ENCODE measurements at places on chromosomes 7 and 10.

DNA sequence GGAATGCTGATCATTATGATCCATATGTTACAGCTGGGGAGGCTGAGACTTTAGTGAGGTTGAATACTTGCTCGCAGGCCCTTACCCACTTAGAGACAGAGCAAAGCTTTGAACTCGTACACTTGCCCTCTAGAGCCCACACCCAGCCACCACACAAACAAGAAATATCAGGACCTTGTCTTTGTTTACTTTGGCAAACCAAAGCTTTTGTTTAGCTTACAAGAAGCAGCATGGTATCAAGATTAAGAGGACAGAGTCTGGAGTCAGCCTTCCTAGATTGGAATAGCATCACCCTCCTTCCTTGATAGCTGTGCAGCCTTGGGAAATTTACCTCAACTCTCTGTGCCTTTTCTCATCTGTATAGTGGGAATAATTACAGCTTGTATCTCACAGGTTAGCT, 477.5 kb downstream of the SUGCT start:
- no peak for DNase-seq

DNA sequence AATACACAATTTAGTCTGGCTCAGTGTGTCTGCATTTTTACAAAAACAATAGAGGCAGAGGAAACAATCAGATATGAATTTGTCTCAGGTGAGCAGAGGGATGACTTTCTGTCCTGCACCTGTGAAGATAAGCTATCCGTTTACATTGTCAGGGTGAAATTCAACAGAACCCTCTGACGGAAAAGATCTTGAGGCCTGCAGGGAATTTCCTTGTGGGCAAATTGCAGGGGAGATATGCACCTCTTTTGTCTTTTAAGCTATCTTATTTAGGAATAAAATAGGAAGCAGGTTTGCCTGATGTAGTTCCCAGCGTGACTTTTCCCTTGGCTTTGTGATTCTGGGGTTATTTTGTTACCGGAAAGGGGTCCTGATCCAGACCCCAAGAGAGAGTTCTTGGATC, 325.1 kb downstream of the GALNT17 start:
- no peak for DNase-seq

DNA sequence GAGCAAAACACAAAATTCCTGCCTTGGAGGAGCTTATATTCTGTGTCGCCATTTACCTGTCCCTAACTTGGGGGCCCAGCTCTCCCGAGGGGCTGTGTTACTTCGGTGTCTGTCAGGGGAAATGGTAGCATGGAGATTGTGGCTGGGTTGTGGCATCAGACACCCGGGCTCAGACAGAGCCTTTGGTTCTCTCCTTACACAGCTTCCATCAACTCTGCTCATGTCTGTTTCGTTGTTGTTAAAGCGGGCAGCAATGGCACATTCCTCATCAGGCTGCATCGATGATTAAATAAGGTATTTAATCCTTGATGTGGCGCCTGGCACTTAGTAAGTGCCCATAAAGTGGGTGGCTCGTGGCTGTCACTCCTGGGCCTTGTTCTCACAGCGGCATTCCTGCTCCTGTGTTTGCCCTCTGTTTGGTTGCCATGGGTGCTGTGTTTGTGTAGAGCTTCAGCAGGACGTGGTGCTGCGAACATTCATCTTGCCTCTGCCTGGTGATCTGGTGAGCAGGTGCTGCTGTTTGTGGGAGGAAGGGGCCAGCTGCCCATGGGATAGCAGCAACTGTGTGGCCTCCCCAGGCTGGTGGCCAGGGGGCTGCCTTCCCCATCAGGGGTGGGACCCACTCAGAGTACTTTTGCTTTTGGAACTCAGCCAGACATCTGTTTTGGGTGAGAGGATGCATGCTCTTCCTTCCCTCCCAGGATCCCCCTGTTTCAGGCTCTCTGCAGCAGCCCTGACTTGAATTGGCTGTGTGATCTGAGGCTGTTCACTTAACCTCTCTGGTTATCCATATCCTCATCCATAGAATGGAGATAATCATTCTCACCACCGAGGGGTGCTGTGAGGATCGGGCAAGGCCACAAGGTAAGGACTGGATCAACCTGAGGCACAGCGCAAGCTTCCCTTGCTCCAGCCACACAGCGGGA, 207.2 kb upstream of the SVIL start:
- no peak for DNase-seq

DNA sequence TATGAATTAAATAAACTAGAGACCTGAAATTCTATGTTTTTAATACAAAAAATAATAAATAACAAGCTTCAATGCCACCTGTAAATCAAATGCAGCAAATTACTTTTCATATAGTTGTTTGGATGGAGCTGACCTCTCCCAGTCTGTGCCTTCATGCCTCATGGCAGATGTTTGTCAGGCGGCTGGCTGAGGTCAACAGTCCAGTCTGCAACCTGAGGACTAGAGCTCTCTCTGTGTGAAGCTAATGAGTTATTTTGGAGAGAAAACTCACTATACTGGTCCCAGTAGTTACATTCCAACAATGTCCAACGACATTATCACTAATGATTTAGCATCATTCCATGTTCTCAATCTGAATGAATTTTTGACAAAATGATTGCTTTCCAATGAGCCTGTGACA, 746.2 kb upstream of the POM121L12 start:
- DNase-seq: no peak

GRCh38 chr10:78513986-78514385, 480.3 kb downstream of the RPS24 start:
- DNase-seq: no peak

- DNase-seq: no peak
Measured at GRCh38 chr7:21898265-21898930, 47.3 kb downstream of the CDCA7L start.

GRCh38 chr10:32000937-32001336, 55.3 kb downstream of the KIF5B start:
- no peak for DNase-seq

DNA sequence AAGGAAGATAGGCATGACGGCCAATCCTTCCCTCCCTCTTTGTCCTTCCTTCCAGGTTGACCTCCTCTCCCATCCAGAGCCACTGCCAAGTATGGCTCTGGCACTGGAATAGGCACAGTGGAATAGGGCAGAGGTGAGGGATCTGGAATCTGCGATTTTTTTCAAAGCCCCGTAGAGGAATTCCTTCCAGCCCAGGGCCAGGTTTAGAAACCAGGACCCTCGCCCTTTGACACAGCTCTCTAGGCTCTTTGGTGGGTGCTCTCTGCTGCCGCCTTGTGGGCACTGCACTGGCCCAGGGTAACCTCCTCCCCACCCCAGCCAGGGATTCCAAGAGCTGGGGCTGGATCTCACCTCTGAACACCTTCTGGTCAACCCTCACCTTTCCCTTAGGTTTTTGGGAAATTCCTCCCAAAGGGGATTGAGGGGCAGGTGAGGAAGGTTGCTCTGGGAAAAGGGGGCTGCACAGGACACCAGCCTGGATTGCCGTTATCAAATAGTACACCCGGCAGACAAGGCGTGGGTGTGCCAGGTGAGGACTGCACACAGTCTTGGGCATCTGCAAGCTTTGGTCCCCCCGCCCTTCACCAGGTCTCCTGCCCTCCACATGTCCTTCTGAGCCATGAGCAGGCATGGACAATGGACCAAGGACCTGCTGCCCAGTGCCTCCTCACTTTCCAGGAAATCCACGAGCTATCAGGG, 22.8 kb downstream of the C10orf105 start:
- DNase-seq: peak; percentile 36

DNA sequence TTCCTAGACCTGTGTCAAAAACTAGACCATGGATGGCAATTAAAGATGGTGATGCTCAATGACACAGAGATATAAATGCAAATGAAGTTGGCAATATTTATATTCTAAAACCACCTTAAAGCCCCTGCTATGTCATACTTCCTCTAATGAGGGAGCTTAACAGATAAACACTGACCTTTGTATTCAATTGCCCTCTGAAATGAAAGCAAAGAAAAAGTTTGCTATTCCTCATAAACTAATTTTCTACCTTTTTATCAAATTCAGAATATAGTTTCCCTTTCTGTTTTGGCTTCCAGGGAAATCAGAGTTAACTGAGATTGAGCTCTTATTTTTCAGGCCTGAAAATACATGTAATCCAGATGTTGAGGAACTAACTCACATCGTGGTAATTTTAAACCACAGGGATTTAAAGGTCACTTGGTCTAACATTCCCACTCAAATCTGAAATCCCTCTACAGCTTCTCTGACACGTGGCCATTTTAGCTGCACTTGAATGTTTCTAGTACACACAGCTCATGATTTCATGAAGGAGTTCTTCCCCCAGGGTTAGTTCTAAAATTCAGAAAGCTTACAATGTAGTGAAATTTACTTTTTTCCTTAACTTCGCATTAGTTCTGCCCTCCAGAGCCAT, 37.9 kb upstream of the ABCB5 start:
- no peak for DNase-seq

- DNase-seq: no peak
Measured at GRCh38 chr7:39623732-39624441, 515 bp downstream of the RALA start.

- peak; percentile 69 for DNase-seq
Measured at GRCh38 chr7:139645572-139646523, 122.4 kb downstream of the CLEC2L start.

GRCh38 chr10:79098596-79099015, 29.8 kb downstream of the ZMIZ1 start:
- no peak for DNase-seq

- DNase-seq: no peak
Measured at GRCh38 chr7:38731215-38731614, 100.0 kb upstream of the AMPH start.

DNA sequence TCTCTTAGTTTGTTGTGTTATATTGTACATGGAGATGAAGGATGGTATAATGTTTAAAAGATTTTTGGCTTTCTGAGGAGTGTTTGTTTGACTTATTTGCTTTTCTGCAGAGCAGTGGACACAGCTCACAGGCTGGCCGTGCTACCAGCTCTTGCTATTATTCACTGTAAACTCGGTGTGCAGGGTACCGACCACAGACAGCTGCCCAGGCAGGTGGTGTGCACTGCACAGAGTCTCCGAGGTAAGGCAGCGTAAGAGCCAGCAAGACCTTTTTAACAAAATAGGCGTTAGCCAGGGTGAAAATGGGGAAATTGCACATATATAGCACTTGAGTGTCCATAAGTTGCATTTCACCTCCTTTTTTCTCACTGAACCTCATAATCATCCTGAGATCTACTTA, 438.0 kb downstream of the CNTNAP2 start:
- no peak for DNase-seq

GRCh38 chr7:29167721-29168120, 21.4 kb upstream of the CPVL start:
- DNase-seq: no peak

DNA sequence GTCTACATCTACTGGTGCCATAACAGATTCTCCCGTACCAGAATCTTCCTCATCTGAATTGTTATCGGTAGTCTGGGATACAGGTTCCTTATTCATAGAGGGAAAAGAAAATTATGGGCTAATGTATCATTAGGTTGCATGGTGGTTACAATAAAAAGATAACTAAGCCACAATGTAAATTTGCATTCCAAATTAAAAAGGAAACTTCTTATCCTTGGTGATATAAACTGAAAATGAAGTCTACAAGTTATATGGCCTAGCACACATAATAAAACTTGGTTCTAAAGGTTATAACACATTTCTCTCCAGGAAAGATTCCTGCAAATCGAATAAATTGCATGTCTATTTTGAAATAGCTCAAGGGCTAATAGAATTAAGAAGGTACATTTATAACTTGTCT, 24.5 kb downstream of the NUDT13 start:
- DNase-seq: no peak

DNA sequence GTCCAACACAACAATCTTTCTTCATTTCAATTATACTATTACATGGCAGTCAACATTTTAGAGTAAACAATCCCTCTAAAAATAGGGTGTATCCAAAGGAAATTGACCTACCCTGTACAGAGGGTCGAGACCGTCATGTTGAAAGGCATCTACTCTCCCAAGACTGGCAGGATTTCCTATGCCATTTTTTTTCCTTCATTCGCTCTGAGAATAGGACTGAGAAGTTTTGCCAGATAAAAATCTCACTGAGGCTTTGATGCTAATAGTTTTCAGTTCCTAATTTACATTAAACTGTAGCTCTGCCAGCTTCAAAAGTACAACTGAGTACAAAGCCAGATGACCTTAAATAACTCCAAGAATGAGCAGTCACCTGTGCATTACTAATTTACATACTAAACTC, 84.5 kb upstream of the SEMA3C start:
- no peak for DNase-seq

DNA sequence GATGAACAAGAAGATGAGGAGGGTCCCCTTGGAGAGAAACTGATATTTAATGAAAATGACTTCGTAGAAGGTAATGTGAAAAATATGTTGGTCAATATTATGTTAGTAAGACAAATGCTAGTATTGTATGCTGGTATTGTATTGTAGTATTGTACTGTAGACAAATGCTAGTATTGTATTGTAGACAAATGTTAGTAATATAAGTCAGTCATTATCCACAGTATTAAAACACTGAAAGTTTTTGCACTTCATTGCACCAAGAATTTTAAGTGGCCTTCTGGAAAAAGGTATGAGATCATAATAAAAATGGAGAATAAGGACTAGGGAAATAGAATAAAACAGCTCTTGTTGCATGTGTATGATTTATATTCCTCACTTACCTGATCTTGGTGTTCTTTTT, 17.5 kb downstream of the CSGALNACT2 start:
- no peak for DNase-seq

GRCh38 chr7:98470485-98471240, 69.8 kb upstream of the BAIAP2L1 start:
- no peak for DNase-seq

DNA sequence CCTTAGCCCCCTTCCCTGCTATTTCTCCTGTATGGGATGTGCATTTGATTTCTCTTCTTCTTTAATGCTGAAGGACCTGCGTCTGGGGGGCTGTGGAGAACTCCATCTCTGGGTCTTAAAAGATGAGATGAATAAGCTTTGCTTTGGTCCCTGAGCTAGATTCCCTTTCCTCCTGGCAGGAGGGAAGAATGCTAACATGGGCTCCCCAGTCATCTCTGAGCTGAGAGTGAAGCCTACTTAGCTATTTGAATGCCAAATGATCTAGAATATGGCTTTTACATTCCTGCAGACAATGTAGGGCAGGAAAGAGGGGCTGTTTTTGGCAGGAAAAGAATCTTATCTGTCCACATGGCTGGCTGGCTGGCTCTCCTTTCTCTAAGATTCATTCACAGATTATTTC, 62.6 kb upstream of the EFCAB10 start:
- DNase-seq: no peak

DNA sequence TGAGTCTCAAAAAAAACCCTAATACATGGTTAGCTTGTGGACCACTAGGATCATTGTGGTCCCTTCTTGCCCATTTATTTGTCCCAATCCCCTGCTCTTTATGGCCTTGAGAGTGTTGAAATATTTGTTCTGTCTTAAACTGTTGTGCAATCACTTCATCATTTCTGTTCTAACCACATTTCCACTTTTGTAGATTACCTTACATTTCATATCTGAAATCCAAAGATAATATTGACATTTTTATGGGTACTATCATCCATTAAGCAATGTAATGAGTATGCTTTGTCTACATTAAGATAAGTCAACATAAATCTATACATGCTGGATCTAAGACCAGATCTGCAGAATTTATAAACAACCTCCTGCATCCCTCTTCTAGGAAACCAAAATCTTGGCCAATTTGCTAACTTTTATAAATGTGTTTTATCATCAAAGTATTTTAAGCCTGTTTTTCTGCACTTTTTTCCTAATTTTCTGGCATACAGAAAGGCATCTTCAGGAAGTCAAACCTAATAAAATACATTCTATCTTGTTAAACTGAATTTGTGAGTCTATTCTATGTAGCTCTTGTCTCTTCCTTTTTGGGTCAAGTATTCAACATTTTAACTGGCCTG, 359.4 kb upstream of the CELF2 start:
- DNase-seq: no peak

GRCh38 chr7:38306914-38307313, 33.5 kb upstream of the TARP start:
- no peak for DNase-seq

Data from caudate nucleus (tissue), 63 donors.